ENCODE measurements at places on chromosomes 1 and 21. TPM values are rescaled to one million over a fixed set of nuclear protein-coding genes. Genes with fewer than 3 reads are reported as not detected.

PADI6 gene
- not detected for total RNA-seq

GNB1 gene
- total RNA-seq, result 383 TPM

HJV gene
- 0.31 TPM for total RNA-seq

TTLL7 gene
- total RNA-seq, result 7.7 TPM

HES4 gene
- total RNA-seq, result 4.5 TPM

PLA2G2A gene
- total RNA-seq, result 1.9 TPM

DNA sequence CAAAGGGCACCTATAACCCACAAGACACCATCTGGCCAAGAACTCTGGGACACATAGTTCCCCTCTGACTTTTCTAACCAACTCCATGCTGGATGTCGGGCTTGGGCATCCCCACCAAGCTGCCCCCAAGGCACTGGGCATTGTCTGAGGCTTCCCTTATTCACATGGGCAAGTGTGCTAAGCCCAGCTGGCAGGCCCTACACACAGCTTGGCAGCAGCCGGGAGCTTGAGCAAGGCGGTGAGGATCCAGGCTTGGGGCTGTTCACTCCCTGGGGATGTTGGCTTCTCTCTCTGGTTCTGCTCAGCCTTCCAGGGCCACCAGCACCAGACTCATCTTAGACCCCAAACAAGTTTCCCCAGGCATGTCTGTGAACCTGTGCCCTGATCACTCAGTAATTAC lies 138.3 kb upstream of the KAZN start:
- DNase-seq, result no peak

DNA sequence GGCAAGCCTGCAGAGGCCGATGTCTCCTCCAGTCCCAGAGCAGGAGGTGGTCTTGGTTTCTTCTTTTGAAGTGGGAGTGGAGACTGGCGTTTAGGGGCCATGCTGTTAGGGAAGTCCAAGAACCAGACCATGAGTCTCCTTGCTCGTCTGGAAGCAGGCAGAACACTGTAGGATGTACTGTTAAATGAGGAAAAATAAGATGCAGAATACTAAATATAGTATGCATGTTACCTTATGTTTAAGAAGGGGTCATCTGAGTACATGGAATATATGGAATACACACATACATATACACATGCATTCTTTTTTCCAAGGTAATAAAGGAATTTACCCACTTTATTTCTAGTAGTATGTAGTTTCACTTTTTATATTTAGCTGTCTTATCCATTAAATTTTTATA lies at the start of gene SETSIP:
TSS of gene SETSIP (minus strand) at position 101 of the 400 bp plus-strand sequence. CDS start at position 101, 0 bp downstream.
- DNase-seq, result no peak

GRCh38 chr1:155962599-155963211 lies 15.6 kb downstream of the ARHGEF2 start:
- no peak for DNase-seq

DNA sequence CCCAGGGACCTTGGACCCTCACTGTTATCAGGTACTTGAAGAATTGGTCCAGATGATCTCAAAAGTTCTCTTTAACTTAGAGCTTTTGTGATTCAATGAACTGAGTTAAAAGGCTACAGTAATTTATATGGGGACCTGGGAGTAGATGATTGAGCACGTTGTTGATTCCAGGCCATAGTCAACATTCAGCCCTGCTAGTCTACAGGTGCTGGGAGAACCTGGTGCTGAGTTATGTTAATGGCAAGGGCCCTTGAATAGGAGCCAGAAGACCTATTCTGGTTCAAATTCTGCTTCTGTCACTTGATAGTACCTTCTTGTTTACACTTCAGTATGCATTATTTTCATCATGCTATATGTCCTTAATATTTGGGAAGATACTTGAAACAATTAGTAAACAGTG lies 11.2 kb downstream of the DYRK3 start:
- no peak for DNase-seq

- DNase-seq, result no peak
Observed at GRCh38 chr21:36145259-36145658, 10.4 kb downstream of the CBR3 start.

DNA sequence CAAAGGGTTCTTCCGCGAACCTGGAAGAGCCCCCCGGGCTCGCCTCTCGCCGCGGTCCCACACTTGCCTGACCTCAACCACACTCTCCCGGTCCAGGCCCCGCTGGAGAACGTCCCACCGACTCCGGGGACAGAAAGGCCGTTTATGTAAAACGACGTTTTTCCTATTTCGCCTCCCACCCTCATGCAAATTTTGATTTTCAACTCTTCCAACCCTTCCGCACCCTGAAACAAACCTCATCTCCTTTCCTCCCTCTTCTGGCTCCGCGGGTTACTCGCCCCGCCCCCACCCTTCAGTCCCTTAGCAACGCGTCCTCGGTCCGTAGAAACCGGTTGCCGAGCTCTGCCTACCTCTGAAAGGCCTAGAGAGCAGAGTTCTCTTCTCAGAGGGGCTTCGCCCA lies at the start of gene C1orf141:
TSS of gene C1orf141 (minus strand) at position 276 of the 400 bp plus-strand sequence. CDS start 7,730 bp downstream, outside the sequence.
- peak; percentile 62 for DNase-seq

GRCh38 chr1:8113262-8114220 lies 87.4 kb upstream of the ERRFI1 start:
- DNase-seq, result no peak

- DNase-seq, result peak; percentile 32
Observed at GRCh38 chr1:243471026-243471685, 215.3 kb downstream of the SDCCAG8 start.

GRCh38 chr1:223105568-223105967 lies 37.5 kb downstream of the TLR5 start:
- DNase-seq, result no peak

DNA sequence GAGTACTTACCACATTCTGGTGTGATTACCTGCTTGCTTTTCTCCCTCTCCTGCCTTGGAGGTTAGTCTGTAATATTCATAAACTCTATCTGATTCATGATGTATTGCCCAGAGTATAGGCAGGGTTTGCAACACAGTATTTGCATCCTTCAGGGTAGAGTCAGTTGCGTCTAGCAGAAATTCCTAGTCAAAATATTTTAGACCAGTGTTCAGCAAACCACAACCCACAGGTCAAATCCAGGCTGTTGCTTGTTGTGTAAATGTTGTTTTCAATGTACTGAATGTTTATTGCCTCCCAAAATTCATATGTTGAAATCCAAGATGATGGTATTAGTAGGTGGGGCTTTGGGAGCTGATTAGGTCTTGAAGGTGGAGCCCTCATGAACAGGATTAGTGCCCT lies 82.9 kb downstream of the NGF start:
- DNase-seq, result no peak

DNA sequence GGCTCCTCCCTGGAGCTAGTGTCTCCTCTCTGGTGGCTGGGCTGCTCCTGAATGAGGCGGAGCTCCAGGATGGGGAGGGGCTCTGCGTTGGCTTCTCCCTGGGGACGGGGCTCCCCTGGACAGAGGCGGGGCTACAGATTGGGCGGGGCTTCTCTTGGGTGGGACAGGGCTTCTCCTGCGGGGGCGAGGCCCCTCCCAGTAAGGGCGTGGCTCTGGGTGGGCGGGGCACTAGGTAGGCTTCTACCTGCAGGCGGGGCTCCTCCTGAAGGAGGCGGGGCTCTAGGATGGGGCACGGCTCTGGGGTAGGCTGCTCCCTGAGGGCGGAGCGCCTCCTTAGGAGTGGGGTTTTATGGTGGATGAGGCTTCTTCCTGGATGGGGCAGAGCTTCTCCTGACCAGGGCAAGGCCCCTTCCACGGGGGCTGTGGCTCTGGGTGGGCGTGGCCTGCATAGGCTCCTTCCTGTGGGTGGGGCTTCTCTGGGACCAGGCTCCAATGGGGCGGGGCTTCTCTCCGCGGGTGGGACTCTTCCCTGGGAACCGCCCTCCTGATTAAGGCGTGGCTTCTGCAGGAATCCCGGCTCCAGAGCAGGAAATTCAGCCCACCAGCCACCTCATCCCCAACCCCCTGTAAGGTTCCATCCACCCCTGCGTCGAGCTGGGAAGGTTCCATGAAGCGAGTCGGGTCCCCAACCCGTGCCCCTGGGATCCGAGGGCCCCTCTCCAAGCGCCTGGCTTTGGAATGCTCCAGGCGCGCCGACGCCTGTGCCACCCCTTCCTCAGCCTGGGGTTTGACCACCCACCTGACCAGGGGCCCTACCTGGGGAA lies 22.7 kb upstream of the ARF1 start:
- DNase-seq, result peak; percentile 100

DNA sequence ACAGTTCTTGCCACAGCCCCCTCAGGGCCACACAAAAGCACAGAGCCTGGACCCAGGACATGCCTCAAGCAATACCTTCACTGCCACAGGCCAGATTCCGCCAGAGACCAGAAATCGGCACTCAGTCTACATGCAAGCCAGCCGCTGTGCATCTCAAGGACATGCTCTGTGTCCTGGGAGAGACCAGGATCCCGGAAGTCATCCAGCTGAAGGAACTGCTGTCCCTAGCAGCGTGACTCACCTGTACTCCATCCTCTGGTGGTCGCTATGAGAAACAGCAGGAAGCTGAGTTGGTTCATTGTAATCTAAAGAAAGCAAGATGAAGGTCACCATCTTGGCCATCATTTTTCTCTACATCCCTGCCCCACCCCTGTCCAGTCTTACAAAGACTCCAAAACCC lies 401 bp downstream of the ITLN1 start:
- no peak for DNase-seq

GRCh38 chr1:174160109-174160473 lies 771 bp downstream of the RABGAP1L start:
- peak; percentile 20 for DNase-seq

GRCh38 chr1:187809549-187809948 lies 980.8 kb downstream of the PLA2G4A start:
- DNase-seq, result no peak

DNA sequence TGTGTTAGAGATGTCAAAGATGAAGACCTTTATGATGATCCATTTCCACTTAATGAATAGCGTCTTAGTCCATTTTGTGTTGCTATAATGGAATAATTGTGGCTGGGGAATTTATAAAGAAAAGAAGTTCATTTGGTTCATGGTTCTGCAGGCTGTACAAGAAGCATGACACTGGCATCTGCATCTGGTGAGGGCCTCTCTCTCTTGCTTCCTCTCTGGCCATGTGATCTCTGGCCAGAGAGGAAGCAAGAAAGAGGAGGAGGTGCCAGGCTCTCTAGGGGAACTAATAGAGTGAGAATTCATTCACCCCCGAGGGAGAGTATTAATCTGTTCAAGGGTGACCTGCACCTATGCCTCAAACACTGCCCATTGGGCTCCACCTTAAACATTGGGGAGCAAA lies 242.8 kb downstream of the DISC1 start:
- no peak for DNase-seq

GRCh38 chr1:18564676-18565075 lies 66.0 kb upstream of the PAX7 start:
- no peak for DNase-seq

DNA sequence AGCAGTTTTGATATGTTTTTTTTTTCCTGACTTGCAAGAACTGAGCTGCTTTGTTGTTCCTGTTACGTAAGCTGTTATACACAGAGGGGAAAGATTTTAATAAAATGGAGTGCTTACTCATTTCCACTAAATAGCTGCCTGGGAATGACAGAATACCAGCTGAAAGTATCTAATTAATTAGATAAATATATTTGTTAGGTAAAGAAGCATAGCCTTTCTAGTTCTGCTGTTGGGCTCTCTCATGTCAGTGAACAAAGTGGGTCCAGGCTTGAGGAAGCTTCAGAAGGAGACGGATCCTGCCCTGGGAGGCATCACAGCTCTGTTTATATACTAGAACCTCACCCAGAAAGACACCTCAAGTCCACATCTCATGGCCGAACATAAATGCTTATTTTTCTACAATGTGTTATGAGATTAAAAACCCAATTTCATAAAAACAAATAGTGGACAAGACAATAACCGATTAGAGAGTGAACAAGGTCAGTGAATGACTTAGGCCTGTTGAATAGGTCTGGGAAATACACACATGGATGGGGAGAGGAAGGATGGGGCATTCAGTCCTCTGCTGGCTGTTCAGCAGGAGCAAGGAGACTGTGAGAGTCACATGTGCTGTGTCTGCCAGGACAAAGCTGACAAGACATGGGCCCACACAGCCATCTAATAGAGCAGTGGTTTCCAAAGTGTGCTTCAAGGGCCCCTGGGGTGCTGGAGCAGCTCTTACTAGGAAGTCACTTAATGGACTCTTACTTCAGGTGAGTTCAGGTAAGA lies 20.6 kb downstream of the TRAF5 start:
- no peak for DNase-seq

DNA sequence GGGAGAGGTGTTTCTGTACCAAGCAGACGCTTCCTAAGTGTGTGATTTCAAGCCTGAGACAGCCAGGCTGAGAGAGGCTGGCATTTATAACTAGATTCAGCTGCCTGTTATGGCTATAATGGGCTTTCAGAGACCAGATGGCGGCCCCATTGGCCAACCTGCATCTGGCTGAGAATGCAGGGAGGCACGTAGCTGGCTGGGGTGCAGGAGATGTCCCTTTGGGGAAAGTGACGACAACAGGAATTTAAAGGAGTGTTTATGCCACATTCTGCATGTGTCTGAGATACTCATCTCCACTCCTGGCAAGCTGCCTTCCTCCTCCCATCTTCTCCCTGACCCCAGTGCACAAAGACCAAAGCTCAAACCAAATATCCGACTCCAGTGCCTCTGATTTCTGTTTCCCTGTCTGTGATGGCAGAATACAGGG lies 21.3 kb upstream of the CCDC190 start:
- no peak for DNase-seq
